Breast epithelium (tissue), 4 donors: ENCODE measurements at places on chromosomes 6 and 20. TPM values are rescaled to one million over a fixed set of nuclear protein-coding genes. Genes with fewer than 3 reads are reported as not detected.
A peak's percentile ranks its signal among the peaks of the same experiment; 100 is the strongest.

DNA sequence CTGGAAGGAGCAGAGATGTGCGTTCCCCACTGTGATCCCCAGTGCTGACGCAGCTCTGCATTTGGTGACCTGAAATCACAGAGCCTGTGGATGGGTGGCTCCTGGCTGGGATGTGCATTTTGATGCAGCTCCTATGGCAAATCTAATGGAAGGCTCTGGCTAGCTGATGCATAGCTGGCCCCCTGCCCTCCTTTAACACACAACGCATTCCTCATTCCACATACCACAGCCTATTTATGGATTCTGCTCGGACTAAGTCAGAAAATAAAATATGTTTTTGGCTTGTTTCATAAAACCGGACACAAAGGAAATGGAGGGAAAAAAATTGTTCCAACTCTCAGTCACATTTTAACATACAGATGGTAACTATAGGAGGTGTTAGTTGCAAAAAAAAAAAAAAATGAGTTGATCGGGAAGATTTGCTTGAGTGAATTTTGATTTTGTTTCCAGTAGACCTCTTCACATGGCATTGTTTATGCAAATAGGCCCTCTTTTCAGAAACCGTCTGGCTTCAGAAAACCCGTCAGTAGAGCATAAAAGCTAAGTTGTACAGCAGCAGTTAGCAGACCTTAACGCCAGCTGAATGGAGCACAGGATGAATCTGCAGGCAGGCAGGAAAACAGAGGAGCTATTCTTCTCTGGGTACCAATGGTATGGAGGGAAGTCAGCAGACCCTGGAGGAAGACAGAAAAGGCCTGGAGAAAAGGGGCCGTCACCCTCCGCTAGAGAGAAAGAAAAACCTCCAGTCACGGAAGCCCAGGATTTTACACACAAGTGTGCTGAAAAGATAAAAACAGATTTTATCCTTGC is 215.4 kb downstream of the HDGFL1 start:
- no peak overlapping the region for H3K4me3 ChIP-seq
- H3K27ac ChIP-seq: no peak overlapping the region
- no peaks in the 10 kb centered on the region for H3K36me3 ChIP-seq
- no peaks in the 10 kb centered on the region for H3K4me1 ChIP-seq
- H3K27me3 ChIP-seq: no peaks in the 10 kb centered on the region

- H3K27me3 ChIP-seq: no peaks in the 10 kb centered on the region
- H3K4me1 ChIP-seq: no peaks in the 10 kb centered on the region
- no peaks in the 10 kb centered on the region for H3K36me3 ChIP-seq
- no peak overlapping the region for H3K4me3 ChIP-seq
- no peak overlapping the region for H3K27ac ChIP-seq
Measured at GRCh38 chr6:29709188-29709587, 14.0 kb upstream of the HLA-F start.

DNA sequence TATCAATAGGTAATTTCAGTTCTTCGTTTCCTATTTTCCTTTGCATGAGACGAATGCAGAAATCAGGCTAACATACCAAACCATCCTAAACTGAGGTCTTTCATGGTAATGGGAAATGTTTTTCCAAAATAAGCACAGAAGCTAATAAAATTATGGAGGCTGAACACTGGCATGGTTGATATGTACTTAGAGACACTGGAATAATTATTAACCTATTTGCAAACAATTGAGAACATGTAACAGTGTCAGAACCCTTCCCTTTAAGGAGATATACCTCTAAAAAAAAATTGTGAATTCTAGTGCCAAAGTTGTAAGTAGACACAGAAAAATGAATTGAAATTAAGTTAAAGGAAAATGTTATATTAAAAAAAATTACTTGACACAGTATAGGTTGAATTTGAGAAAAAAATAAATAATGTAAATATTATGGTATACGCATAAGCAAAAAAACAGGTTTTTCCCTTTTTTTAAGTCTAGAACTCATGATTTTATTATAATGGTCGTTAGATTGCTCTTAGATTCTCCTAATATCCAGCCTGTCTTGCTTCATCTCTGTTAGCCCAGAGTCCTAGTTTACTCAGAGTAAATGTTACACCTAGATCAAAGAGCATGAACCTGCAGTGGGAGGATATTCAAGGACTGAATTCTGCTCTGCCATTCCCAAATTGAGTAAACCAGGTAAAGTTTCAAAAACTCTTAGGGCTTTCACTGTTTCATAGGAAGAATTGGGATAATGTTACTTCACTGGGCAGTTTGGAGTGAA is 1.7 kb downstream of the SLC17A2 start:
- no peaks in the 10 kb centered on the region for H3K27me3 ChIP-seq
- H3K4me1 ChIP-seq: no peaks in the 10 kb centered on the region
- no peaks in the 10 kb centered on the region for H3K36me3 ChIP-seq
- DNase-seq: no peak

DNA sequence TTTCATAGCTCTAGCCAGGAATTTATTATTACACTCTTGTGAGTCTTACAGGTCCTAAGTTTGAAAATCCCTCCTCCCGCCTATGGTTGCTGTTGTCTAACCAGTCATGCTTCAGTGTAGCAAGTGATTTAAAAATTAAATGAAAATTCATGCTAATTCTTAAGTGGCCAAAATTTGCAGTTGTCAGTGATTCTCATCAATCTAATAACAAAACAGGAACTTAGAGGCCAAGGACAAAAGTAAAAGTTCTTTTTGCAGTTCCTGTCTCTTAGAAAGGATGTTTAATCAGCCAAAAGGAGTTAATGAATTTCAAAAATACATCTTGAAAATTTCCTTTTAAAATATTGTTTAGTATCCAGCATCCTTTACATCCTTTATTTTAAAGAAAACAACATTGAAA is 36.3 kb downstream of the VTA1 start:
- H3K36me3 ChIP-seq: no peaks in the 10 kb centered on the region
- no peak overlapping the region for H3K4me3 ChIP-seq
- H3K27me3 ChIP-seq: no peaks in the 10 kb centered on the region
- H3K27ac ChIP-seq: no peak overlapping the region
- H3K4me1 ChIP-seq: no peaks in the 10 kb centered on the region
- DNase-seq: no peak

DNA sequence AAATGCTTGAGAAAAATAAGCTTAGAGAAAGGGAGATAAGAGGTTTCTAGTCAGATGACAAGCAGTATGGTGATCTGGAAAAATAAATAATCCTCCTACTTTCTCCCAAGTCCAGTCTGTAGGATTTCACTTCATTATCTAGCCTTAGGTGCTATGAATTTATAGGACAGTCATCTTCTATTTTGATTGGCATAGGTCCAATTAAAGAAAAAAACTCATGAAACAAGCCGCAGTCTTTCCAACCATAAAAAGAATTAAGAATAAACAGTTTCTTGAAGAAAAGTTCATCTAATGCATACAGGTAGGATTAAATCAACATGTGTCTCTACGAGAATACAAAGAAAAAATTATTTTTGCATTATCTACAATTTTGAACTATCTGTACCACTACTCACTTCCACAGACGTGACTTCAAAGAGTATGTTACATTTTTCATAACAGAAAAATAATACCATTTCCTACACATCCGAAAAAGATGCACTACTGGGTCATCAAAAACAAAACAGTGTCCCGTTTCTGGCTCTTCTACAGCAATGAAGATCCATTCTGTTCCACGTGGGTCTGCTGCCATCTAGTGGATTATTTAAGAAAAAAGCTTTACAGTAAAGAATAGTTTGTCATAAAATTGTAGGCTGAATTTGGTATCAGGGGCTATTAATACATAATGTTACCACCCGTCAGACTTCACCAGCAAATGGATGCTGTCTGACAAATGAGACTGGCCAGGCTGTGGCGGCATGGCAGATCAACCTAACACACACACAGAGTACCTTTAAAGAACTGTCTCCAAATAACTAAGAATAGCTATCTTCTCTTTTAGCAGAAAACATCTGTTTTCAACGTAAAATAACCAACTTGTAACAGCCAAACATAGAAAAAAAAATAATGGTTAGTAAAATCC is 28.9 kb downstream of the STX7 start:
- H3K27ac ChIP-seq: no peak overlapping the region
- H3K27me3 ChIP-seq: no peaks in the 10 kb centered on the region
- no peaks in the 10 kb centered on the region for H3K4me1 ChIP-seq
- DNase-seq: no peak
- no peak overlapping the region for H3K4me3 ChIP-seq

DNA sequence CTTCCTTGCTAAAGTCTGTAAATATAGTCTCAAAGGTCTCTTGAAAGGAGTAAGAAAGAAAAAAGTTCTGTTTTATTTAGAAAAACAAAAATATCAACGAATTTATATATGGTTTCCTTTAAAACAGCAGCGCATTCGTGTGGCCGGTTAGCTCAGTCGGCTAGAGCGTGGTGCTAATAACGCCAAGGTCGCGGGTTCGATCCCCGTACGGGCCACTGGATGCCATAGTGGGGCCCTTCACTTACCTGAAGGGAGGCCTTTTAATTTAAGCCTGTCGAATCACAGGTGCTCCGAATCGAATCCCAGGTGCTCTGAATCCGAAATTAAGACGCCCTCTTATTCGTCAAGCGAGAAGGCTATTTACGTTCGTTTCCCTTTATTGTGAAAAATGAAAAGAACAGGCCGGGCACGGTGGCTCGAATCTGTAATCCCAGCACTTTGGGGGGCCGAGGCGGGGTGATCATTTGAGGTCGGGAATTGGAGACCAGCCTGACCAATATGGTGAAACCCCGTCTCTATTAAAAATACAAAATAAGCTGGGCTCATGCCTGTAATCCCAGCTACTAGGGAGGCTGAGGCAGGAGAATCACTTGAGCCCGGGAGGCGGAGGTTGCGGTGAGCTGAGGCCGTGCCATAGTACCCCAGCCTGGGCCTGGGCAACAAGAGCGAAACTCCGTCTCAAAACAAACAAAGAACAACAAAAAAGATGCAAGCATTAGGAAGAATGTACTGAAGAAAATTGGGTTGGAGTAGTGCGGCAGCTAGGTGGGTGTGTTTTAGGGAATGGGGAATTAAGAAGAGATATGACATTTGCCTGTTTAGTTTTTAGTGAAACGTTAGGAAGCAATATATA is 195.8 kb upstream of the ZNF184 start:
- H3K4me3 ChIP-seq: no peak overlapping the region
- H3K4me1 ChIP-seq: no peaks in the 10 kb centered on the region
- no peaks in the 10 kb centered on the region for H3K27me3 ChIP-seq
- no peak overlapping the region for H3K27ac ChIP-seq

DNA sequence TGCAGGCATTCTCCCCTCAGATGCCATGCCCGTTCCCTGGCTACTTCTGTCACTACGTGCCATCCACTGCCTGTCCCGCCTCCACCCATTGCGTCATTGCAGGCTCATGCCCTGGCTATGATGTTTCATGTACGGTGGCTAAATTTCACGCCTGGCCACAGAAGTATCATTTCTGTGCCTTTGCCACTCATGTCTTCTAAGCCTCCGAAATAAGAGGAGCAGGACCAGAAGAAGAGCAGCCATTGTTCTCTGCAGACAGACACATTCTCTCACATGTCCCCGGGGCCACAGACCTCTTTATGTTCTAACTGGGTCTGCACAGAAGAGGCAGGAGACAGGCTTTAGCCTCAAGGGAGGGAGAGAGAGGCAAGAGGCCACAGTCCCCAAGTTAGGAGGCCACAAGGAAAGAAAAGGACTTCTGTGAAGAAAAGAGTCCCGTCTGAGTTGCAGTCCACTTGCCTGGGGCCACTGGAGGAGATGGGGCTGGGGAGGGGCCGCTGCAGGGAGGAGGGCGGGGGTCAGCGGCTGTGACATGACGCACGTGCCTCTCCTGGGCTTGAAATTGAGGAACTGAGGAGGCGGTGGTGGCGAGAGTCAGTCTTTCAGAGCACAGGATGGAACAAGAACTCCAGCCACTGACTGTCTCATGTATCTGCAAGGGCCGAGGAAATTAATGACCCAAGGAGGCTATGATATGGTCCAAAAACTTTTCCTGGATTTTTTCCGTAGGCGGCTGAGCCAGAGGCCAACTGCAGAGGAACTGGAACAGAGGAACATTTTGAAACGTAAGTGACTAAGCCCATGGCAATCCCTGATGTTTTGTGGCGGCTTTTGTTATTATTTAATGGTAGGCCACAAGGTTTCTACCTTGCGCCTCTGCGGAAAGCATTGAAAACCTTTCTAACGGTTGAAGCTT is 55.9 kb downstream of the TBC1D7 start:
- no peak overlapping the region for H3K4me3 ChIP-seq
- H3K27ac ChIP-seq: no peak overlapping the region
- no peaks in the 10 kb centered on the region for H3K36me3 ChIP-seq
- peak; percentile 20 for DNase-seq
- H3K27me3 ChIP-seq: no peaks in the 10 kb centered on the region
- no peaks in the 10 kb centered on the region for H3K4me1 ChIP-seq

Gene DYNLRB1
- total RNA-seq: 77.7 TPM

Gene SIM1
- 2.0 TPM for total RNA-seq

Gene HCK
- 16.0 TPM for total RNA-seq

Gene CBFA2T2
- total RNA-seq: 20.9 TPM

Gene SRMS
- total RNA-seq: not detected
